ENCODE measurements at places on chromosomes 3 and 15.

- DNase-seq = no peak
Measured at GRCh38 chr3:127288921-127289705, 1.3 kb upstream of the PRR20G start.

DNA sequence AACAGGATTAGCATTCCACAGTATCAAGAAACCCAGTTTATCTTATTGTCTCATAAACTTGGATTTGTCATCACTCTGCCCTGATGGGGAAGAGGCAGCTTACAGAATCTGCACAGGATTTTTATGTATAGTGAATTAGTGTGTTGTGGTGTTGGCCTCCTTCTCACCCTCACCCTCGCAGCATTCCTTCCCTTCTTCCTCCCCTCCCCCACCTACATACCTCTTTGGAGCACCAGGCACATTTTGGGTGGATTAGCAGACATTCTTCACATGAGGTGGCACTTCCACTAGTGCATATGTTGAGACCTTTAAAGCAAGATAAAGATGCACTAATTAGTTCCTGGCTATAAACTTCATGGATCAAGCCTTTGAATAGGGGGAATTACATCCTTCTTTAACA is 13.9 kb downstream of the ITGB5 start:
- DNase-seq = no peak

DNA sequence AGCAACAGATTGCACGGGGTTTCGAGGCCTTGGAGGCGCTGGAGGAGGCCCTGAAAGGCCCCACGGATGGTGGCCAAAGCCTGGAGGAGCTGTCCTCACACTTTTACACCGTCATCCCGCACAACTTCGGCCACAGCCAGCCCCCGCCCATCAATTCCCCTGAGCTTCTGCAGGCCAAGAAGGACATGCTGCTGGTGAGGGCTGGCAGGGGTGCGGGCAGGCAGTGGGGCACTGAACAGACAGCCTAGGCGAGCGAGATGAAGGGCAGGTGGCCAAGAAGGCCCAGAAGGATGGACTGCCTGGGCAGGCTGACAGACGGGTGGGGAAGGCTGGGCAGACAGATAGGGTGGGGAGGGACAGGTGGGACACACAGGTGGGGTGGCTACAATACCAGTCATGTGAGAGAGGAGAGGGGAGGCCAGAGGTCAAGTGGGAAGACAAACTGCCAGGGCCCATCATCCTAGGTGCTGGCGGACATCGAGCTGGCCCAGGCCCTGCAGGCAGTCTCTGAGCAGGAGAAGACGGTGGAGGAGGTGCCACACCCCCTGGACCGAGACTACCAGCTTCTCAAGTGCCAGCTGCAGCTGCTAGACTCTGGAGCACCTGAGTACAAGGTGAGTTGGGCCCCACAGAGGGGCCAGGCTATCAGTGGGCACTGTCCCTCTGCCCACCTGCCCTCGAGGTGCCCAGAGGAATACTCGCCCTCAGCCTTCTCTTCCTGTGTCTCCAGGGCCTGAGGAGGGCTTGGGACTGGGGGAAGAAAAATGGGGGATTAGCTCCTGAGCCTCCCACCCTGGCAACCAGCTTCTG is 3.1 kb downstream of the PARP3 start:
- no peak for DNase-seq

DNA sequence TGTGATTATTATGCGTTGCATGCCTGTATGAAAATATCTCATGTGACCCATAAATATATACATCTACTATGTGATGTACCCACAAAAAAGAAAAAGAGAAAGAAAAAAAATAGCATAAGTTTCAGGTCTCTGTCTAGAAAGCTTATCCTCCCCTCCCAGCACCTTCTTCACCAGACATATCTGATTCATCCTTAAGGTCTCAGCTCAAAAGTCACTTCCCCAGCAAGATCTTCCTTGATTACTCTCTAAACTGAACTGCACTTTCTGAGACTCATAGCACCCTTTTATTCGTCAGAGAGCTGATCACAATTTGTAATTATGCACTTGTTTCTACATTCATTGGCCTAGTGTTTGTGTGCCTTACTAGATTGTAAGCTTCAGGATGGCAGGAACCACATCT is 11.1 kb upstream of the PTPN9 start:
- no peak for DNase-seq

DNA sequence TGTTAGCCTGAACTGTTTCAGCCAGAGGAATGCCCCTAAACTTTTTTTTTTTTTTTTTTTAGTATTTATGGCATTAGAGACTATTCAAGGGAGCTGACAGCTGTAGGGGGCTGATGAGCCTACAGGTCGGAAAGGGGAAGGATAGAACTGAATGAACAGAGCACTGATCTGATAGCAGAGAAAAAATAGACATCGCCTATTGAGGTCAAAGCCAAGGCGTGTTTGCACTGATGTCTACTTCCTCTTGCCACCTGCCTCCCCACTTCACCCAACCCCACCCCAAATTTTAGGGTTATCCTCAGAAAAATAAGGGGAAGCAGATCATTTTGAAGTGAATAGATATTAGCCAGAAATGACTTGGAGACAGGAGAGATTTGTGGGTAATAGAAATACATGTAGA is 3.0 kb upstream of the ZMAT3 start:
- DNase-seq = no peak

GRCh38 chr3:72950801-72951200 is 45.8 kb upstream of the PPP4R2 start:
- no peak for DNase-seq

DNA sequence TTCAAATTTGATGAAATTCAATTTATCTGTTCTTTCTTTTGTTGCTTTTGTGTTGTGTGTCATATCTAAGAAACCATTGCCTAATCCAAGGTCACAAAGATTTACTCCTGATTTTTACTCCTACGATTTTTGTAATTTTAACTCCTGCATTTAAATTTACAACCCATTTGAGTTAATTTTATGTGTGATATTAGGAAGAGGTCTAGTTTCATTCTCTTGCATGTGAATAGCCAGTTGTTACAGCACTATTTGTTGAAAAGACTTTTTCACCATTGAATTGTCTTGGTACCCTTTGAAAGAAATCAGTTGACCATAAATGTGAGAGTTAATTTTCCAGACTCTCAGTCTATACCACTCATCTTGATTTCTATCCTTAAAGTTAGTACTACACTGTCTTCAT is 23.9 kb downstream of the CRTAP start:
- no peak for DNase-seq

- no peak for DNase-seq
Measured at GRCh38 chr15:42665827-42666226, 71.1 kb downstream of the CDAN1 start.

DNA sequence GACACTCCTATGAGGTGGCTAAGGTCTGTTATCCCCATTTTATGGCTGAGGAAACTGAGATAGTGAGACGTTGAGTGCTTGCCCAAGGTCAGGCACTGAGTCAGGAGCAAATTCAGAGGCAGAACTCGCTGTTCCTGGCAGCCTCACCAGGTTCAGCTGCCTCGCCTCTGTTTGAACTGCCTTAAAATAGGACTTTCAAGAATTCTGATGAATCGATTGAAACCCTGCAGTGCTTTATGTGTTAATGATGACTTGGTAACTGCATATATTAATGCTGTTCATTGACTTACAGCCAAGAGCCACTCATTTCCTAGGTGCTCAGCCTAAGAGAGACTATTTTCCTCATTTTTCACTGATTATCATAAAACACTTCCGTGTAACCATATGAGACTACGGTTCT is 79.5 kb upstream of the BHLHE40 start:
- no peak for DNase-seq

DNA sequence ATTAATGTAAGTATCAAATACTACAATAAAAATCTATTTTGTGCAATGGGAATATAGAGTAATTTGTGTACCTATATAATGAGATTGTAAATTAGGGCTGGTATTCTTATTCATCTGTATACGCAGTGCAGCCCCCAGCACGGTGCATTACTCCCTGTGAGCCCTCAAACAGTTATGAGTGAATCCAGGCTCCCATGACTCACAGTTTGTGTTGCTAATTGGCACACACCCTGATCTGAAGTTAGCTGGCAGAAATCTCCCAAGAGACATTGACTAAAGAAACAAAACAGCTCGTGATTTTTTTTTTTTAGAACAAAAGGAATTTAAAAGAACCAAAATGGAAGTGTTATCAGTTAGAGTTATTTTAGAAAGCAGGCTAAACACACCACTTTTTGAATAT is 15.7 kb downstream of the GK5 start:
- no peak for DNase-seq

DNA sequence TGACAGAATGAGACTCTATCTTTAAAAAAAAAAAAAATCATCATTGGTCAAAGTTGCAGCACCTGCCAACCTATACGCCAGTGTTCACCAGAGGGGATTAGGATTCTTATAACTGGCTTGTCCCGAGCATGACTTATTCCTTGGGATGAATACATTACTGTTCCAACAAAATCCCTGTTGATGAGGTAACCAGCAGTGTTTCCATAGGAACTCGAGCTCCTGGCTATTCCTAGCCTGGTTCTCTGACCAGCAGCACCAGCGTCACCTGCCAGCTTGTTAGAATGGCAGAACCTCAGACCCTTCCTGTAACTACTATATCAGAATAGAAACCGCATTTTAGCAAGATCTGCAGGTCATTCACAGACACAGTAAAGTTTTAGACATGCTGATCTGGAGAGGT is 364.4 kb downstream of the PTPRG start:
- no peak for DNase-seq

DNA sequence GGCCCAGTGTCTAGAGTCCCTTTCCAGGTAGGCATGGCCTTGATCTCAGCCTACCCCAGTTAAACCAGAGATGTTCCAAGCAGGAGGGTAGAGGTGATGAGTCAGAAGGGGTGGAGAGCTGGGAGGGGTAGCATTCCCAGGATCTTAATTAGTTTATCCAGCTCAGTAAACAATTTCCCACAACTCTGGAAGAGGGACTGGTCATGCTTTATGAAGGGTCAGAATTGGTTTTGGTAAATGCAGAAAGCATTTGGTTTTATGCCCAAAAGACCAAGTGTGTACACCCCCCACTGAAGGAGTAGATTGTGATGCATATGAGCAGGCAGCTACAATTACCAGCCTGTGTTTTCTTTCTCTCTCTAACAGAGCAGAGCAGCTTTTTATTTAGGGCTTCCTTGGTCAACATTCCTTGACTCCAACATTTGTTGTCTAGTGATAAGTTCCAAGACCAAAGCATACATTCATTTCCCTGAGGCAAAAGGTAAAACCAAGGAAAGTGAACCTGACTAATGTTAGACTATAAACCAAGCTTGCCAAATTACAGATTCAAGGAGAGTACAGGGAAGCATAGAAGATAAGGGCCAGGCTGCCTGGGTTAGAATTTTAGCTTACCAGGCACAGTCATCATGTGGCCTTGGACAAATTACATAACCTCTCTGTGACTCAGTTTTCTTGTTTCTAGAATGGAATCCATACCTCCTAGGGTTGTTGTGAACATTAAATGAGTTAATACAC is 17.6 kb downstream of the EXOSC7 start:
- no peak for DNase-seq

DNA sequence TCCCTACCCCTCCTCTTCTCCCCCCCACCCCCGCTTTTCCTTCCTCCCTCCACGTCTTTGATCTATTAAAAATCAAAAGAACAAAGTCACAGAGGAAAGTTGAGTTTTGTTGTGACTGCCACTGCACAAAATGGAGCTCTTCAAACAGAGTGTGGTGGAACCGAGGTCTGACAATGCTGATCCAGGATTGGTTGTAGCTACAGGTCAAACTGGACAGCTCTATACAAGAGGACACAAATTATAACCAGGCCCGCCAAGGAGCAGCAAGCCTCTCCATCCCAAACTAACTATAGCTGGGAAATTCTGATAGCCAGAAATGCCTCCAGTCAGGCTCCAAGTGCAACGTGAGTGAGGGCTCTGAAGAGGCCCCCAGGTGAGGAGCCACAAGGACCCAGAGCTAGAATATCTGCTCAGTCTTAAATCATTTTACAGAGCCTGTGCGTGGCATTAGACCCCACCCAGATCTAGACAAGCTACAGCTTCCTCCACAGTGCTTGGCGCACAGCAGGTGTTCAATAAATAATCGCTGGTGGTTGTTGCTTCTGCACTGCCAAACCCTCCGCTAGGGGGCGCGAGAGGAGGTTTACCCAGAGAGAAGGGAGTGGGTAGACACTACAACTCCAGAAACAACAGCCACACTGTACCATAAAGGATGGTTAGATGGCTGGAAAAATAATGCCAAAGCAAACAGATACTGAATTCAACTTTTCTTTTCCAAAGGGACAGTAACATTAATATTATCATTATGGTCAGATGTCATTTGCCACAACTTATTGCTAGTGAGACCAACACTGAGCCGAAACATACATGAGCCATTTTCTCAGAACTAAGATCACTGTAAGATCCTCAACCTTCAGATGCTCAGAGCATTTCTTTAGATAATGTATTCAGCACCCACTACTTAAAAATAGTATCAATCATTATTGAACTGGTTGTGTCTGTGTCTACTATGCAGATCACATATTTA is 44.6 kb downstream of the ZIC4 start:
- no peak for DNase-seq

DNA sequence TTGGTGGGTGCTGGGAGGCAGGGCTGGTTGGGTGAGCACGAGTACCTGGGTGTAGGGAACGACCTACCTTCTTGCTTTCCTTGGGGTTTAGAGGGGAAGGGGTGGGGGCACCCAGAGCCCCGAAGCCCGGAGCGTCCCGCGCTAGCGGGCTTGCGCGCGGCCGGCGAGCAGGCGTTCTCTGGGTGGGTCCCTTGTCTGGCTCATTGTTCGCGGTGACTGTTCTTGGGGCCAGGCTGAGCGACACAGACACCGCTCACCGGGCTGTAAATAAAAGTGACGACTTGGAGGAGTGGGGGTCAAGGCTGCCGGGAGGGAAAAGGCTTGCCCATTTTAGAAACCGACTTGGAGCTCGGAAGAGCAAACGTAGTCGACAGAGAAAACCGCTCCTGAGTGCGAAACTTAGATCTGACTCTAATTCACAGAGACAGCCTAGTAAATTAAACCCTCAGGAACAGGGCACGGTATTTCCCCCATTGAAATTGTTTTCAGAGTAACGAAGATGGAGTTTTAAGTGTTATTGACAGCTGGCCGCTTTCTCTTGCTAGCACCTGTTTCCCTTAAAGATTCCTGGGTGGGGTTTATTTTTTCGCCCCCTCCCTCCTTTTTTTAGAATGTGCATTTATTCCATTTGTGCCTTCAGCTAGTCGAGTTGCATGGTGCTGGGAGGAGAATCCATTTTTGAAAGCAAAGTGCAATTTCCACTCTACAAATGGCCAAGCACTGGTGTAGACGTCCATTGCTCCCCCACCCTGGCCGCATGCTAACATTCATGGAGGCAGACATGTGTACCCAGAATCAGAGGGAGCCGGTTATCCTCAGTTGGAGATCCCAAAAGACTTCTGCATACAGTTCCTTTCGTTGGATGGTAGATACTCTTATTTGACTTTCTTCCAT is 532.1 kb upstream of the SEMA6D start:
- no peak for DNase-seq

- no peak for DNase-seq
Measured at GRCh38 chr3:170889630-170890029, 18.8 kb downstream of the EIF5A2 start.

DNA sequence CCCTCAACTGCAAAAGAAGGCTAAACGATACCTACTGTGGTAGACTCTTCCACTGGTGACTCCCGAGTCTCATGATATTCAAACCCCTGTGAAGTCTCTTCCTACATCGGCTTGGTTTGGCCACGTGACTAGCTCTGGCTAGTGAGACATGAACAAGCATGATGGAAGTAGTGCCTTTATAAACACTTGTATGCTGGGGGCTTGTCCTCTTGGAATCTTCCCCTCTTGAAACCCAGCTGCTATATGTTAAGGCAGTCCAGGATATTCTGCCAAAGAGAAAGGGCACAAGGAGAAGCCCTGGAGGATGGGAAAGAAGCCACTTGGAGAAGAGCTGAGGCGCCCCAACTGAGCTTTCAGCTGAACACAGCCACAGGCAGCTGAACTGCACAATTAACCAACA is 16.4 kb downstream of the RBP1 start:
- DNase-seq = no peak

GRCh38 chr3:138356730-138357405 is 8.5 kb downstream of the MRAS start:
- no peak for DNase-seq
